ENCODE measurements at places on chromosomes 5 and 9.
A peak's percentile ranks its signal among the peaks of the same experiment; 100 is the strongest.

GRCh38 chr9:16214677-16215352 lies 655.7 kb downstream of the BNC2 start:
- DNase-seq, result no peak

DNA sequence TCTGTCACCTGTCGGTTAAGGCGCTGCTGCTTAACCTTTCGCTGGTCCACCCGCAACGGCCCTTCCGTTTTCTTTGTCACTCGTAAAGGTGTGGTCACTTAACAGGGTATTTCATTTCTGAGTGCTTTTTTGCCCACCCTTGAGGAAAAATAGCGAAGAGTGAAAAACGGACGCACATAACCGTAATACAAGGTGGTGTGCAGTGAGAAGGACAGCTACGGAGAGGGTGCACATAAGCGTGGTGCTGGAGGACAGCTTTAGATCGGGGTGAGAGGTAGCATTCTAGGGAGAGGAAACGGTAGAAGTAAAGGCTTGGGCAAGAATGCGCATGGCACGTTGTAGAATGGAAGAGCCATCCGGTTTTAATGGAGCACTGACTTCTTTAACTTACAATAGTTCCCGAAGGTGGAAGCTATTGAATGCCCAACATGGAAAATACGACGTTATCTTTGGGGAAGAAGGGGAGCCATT lies 761 bp downstream of the CCT5 start:
- DNase-seq, result no peak

GRCh38 chr5:122408592-122409224 lies 96.7 kb downstream of the SNCAIP start:
- no peak for DNase-seq

DNA sequence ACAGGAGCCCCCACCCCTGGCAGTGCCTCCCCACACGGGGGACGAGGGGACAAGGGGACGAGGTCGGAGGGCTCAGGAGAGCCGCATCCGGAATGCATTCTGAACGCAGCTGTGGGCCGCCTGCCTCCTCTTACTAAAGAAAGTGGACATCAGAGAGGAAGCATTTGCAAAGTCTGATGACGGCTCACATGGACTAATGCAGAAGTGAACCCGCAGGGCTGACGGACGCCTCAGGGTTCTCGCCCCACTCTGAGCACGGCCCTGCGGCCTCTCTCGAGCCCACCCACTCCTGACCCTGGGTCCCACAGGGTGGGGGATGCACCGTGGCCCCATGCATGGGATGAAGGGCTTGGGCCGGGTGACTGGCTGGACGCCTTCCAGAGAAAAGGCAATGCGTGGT lies 5.9 kb downstream of the LPCAT1 start:
- DNase-seq, result no peak

DNA sequence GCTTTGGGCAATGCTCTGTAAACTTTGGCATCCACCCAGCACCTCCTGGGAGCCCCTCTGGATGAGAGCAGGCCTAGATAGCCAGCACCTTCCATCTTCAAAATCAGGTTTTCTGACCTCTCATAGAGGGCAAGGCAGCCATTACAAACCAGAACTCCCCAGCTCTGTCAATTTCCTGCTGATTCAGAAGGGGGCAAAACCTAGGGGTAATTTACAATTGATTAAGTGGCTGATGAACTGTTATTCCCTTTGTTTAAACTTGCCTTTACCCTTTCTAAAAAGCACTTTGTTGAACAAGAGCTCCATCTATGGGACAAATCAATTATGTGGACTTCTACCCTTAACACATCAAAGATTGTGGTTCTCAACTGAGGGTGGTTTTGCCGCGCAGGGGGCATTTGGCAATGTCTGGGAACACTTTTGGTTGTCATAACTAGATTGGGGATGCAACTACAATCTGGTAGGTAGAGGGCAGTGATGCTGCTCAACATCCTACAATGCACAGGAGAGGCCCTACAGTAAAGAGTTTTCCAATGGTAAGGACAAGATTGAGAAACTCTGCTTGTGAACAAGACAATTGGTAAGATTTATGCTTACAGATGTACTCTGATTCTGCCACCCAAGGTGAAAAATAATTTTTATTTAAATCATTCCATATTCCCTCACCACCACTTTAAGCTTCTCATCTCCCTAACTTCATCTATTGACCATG lies 184.1 kb downstream of the MARCHF11 start:
- peak; percentile 40 for DNase-seq

- DNase-seq, result no peak
These were observed 304.0 kb downstream of the TLR4 start for GRCh38 chr9:118008246-118008645.

- DNase-seq, result no peak
These were observed 337.6 kb upstream of the SEMA6A start for GRCh38 chr5:116912221-116912620.

DNA sequence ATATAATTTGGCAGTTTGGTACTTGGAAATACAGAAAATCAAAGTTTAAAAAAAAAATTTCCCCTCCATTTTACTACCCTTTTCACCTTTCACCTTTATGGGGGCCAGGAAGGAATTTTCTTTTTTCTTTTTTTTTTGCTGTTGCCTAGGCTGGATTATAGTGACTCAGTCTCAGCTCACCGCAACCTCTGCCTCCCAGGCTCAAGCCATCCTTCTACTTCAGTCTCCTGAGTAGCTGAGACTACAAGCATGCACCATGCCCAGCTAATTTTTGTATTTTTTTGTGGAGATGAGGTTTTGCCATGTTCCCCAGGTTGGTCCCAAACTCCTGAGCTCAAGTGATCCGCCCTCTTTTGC lies 9.1 kb downstream of the CHMP5 start:
- no peak for DNase-seq

DNA sequence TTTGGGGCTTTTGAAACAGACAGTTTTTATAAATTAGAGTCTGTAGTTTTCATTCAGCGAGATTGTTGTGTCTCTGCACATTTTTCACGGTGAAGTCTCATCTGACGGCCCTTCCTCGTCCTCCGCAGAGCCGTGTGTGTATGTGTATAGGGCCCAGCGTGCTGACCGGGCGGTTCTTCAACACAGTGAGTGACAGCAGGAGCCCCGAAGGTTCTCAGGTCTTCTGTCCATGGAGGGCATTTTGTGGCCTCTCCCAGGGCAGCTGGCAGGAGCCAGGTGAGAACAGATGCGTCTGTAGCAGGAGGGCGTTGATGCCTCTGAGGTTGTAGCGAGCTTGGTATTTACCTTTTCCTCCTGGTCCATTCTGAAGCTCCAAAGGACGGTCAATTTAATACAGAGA lies 116.0 kb upstream of the LPCAT1 start:
- DNase-seq, result no peak

- DNase-seq, result no peak
These were observed 121.0 kb upstream of the NR3C1 start for GRCh38 chr5:143524338-143524945.

DNA sequence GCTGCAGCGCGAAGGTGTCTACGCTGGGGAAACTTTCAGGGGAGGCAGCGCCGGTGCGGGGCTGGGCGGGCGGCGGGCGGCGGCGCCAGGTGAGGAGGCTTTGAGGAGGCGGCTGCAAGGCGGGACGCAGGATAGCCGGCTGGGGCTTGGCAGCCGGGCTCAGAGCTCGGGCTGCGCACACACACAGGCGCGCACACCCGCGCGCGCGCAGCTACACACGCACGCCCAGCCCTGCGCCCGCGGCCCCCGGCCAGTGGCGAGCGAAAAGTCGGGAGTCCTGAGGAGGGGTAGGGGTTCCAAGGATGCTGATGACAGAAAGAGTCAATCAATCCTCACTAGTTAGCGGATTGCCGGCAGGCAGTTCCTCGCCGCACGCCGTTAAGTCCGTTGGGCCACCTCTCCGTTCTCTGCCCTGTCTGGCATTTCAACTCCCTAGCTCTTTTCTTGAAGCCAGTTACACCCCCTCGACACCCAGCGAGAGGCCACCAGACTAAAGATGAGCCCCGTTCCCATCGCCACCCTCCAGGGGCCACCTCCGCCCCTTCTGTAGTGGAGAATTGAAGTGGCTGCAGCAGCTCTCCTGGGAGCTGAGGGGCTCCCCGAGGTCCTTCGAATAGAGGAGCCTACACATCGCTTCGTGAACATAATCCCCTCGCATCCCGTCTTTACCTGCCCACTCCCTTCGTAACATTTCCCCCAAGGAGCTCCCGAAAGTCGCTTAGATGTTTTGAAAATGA lies 1640.3 kb upstream of the C9orf72 start:
- DNase-seq, result no peak

GRCh38 chr9:5799314-5799713 lies 33.6 kb downstream of the ERMP1 start:
- DNase-seq, result no peak

DNA sequence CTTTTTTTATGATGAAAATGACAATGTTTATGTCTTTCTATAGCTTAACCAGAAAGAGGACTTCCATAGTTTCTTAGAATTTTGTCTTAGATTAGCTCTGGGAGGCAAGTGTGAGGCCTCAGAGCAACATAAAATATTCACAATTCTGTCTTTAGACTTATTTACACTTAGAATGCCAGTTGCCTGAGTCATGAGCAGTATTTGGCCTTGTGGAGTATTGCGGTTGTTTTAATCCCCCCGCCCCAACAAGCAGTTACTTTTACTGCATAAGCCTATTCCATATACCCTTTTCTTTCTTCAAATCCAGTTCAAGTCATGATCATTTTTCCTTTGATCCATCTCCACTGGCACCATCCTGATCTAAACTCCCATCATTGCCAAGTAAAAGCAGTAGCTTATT lies 198.0 kb upstream of the EGFLAM start:
- DNase-seq, result peak; percentile 2

DNA sequence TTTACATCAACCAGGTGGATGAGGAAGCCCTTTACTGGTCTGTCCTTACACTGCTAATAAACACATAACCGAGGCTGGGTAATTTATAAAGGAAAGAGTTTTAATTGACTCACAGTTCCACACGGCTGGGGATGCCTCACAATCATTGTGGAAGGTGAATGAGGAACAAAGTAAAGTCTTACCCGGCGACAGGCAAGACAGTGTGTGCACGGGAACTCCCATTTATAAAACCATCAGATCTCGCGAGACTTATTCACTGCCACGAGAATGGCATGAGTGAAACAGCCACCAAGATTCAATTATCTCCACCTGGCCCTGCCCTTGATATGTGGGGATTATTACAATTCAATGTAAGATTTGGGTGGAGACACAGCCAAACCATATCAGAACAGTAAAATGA lies 67.3 kb upstream of the GRAMD2B start:
- DNase-seq, result no peak

DNA sequence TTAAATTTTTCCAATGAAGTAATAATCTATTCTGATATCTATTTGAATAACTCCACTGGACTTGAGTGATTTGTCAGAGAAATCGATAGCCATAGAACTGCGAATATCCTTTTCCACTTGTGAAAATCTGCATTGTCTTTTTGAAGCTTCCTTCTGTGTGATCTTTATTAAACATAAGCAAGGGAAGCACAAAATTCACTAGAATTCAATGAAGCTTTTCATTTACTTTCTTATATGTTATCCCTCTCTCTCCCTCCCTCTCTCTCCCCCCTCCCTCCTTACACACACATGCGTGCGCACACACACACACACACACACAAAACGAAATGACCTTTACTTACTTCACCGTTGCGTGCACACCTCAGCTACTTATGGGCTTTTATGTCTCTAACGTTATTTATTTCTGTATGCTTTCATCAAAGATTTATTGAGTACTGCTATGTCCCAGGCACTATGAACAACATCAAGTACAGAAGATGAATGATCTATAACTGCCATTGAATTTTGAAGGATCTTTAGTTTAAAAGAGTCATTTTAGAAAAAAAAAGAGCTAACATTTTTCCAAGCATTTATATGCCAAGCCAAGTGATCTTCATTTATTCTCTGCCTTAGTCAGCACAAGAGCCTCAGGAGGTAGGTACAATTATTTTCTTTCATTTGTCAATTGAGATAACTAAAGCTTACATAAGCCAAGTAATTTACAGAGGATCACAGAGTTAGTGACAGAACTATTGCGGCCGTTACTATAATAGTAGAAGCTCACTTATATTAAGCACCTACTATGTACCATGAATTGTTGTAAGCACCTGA lies 32.8 kb upstream of the CCNG1 start:
- DNase-seq, result no peak

DNA sequence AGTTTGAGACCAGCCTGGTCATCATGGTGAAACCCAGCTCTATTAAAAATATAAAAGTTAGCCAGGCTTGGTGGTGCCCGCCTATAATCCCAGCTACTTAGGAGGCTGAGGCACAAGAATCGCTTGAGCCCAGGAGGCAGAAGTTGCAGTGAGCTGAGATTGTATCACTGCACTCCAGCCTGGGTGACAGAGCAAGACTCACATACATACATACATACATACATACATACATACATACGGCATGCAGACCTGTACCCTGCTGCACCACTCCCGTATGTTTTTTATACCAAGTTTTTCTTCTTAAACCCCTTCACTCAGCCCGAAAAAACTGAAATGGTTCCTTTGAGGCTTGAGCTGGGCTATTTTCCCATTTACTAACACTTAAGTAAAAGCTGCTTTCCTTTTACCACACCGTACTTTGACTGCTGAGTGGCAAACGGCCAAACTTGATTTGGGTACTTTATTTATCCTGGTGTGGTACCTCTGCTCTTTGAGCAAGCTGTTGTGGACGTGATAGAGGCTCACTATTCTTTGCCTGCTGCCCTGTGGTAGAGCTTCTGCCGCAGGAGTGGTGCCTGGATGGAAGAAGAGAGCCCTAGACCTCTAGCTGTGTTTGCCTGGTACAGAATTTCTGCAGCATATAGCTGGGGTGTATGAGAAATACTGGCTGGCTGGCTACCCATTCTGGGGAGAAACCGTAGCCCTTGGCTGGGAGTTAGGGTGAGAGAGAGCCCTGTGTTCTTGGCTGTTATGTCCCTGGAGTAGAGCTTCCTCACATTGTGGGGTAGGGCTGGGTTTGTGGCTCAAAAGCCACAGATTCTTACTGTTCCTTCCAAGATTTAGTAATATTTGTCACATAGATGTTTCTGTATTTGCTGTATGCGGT lies 19.4 kb downstream of the IPO11 start:
- DNase-seq, result no peak

DNA sequence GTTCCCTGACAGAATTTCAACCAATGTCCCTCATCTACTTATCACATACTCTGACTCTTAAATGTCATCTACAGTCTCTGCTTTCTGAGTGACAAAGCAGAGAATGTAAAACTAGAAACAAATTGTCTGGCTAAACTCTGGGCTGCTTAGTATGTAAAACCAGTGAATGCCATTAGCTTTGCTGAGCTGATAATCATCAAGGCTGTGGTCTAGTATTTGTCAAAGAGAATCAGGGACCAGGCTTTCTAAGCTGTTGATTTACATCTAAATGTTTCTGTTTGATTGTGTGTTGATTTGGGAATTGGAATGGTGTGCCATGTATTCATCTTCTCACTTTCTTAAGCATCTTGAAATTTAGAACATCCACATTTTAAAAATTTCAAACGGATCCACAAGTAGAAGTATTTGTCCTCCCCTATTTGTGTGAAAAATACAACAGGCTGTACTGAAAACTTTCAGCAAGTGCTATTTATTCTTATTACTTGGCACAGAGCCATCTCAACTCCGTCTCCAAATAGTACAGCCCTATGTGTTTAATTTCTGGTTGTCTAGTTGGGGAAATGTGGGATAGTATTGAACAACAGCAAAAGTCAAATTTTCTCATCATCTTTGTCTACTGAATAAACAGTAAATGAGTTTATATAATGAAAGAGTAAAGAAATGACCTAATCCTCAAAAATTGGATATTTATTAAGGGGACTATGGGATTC lies 251.5 kb downstream of the KCTD16 start:
- no peak for DNase-seq

GRCh38 chr5:179119415-179120170 lies 59.4 kb downstream of the ZNF354C start:
- DNase-seq, result no peak

- peak; percentile 75 for DNase-seq
These were observed 73.8 kb upstream of the IL17B start for GRCh38 chr5:149452665-149453617.
